T-helper 2 cell (primary cell): ENCODE measurements at places on chromosomes 6 and 20.

- DNase-seq: no peak
Observed at GRCh38 chr6:97656706-97657350, 373.8 kb upstream of the MMS22L start.

DNA sequence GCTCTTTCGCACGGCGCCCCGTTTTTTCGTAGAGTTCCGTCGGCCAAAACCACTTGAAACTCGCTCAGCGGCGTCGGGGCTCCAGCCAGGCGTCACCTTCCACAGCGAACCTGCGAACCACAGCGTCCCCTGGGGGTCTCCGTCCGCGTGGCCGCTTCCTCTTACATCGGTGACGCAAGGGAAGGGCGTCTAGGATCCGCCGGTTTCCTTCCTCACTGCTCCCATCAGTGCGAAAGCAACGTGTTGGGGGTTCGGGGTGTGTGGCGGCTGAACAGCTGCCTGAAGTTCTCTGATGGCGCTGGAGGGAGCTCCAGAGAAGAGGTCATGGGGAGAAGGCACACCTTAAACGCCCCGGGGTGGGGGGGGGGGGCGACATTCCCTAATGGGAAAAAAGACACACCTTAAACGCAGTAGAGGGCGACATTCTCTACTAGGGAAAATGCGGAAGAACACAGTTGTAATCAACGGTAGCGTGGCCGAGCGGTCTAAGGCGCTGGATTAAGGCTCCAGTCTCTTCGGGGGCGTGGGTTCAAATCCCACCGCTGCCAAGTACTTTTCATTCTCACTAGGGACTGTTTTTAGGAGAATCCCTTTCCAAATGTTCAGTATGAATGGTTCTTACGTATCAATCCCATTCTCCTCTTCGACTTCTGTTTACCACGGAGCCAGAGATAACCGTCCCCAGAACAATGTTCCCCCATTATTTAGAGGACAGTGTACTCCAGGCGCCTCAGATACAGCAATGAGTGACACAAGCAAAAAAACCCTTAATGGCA, 16.4 kb downstream of the ZNF311 start:
- DNase-seq: peak; percentile 64

GRCh38 chr20:24620937-24621519, 151.6 kb downstream of the SYNDIG1 start:
- no peak for DNase-seq

DNA sequence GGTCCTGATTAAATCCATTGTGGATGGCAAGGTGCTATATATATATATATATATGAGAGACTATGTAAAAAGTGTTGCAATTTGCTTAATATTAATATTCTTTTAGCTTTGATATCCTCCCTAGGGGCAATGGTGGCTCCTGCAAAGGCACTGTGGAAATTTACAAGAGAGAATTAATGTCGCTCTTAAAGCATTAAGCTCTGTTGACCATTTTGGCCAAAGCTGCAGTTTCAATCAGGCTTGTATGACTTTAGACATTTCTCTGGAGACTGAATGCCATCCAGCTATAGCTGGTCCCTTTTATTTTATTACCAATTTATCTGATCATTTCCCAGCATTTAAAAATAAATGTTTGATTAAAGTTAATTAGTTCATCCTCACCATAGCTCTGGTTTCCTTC, 155.3 kb downstream of the JARID2 start:
- DNase-seq: no peak

DNA sequence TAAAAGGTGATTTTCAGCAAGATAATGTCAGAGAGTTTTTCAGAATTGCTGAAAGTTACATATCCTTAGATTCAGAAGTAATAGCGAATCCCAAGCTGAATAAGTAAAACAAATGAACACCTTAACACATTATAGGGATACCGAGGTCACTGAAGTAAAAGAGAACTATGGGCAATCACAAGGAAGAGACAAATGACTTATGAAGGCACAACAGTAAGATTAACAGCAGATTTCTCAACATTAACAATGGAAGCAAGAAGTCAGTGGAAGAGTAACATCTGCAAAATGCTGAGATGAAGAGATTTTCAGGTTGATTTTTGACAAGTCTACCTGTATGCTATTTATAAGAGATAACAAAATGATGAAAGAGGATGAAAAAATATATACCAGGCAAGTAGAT, 86.1 kb upstream of the EZR start:
- DNase-seq: peak; percentile 15
